ENCODE measurements at places on chromosomes 4 and X. TPM values are rescaled to one million over a fixed set of nuclear protein-coding genes. Genes with fewer than 3 reads are reported as not detected.

Gene THAP9
- 3.8 TPM for total RNA-seq

Gene CFP
- total RNA-seq = 14.9 TPM

Gene CDS1
- total RNA-seq = 25.1 TPM

DNA sequence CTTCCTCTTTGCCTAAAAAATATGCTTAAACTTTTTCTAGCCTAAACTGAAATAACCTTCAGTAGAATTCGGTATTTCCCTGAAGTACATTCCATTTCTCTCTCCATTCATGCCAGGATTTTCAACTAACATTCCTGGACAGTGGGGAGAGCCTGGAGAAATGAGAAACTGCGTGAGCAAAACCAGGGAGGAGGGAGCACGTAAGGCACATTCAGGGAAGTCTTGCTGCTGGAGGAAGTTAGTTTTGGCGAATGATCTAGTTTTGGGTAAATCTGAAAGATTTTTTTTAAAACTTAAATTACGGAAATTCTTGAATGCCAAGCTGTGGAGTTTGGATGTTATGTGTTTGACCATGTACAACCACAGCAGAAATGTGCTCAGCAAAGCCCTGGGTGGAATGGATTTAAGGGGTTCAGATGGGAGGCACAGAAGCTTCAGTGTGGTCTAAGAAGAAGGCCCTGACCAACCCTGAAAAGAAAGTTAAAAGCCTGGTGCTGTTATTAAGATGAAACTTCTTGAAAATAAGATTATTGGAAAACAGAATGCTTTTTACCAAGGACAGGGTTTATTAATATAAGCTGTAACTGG is 347.8 kb downstream of the ANK2 start:
- DNase-seq = no peak

DNA sequence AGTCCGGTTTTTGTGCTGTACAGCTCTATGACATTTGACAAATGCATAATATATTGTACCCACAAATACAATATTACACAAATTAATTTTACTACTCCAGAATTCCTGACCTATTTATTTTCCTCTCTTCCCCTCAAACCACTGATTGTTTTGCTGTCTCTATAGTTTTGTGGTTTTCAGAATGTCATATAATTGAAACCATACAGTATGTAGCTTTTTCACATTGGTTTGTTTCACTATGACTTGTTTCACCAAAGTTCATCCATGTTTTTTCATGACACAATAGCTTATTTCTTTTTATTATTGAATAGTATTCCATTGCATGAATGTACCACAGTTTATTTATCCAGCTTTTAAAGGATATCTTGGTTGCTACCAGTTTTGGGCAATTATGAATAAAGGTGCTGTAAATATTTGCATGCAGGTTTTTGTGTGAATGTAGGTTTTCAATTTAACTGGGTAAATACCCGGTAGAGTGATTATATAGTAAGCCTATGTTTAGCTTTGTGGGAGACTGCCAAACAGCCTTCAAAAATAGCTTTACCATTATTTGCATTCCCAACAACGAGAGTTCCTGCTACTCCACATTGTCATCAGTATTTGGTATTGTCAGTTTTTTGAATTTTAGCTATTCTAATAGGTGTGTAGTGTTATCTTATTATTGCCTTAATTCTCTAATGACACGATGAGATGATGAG is 25.9 kb downstream of the RNF175 start:
- DNase-seq = no peak

- DNase-seq = no peak
These were observed 116.6 kb upstream of the LCORL start for GRCh38 chr4:18138076-18138665.

DNA sequence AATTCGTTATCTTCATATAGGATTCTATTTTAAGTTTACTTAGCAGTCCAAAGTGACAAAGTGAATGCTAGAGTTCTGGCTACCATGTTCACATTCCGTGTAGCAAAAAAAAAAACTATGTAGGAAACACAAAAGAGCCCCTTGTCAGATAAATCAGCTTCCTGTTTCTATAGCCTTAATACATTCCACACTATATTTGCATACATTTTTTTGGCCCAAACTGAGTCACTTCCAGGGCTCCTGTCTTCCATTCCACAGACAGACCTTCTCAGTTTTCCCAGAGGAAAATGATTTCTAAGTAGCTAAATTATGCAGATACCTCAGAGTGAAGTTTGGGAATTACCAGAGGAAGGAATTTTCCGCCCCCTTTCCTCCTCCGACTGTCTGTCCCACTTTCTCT is 841.9 kb upstream of the HS3ST1 start:
- DNase-seq = no peak

DNA sequence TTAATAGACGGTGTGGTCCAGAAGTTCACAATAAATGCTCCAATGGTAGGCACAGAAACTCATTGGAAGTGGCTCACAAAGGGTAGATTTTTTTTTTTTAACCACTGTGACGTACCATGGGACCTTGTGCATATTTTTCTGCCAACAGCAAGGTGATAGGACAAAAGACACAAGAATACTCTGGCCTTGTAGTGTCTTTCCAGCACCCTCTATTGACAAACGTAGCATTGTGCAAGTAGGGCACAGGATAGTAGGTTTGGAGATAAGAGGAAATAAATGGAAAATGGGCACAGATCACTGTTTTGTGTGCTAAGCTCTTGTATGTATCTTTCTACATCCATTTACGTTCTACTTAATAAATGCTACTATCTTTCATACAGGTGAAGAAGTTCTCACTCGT is 2054.9 kb downstream of the PCDH7 start:
- no peak for DNase-seq

Data from upper lobe of right lung (tissue), 1 donor.